ENCODE measurements at places on chromosomes 6 and 20. TPM values are rescaled to one million over a fixed set of nuclear protein-coding genes. Genes with fewer than 3 reads are reported as not detected.

The BMP2 gene
- total RNA-seq: 0.24 TPM

The MLIP gene
- total RNA-seq: not detected

The ETV7 gene
- total RNA-seq: 0.08 TPM

The SNX21 gene
- total RNA-seq: 8.7 TPM

The CD109 gene
- total RNA-seq: 70.4 TPM

The EYS gene
- 0.11 TPM for total RNA-seq

The C6orf62 gene
- 63.4 TPM for total RNA-seq

The FLRT3 gene
- total RNA-seq: 2.4 TPM

The GABRR2 gene
- total RNA-seq: 0.03 TPM

The SLC22A7 gene
- not detected for total RNA-seq

The NFATC2 gene
- total RNA-seq: 8.5 TPM

The HLA-DRA gene
- not detected for total RNA-seq

The OR2B2 gene
- not detected for total RNA-seq

The SPDEF gene
- total RNA-seq: 1.7 TPM

The TFAP2D gene
- total RNA-seq: not detected

The MACROD2 gene
- 0.34 TPM for total RNA-seq

The CPXM1 gene
- not detected for total RNA-seq

The CNKSR3 gene
- total RNA-seq: 10.4 TPM

The BTBD3 gene
- total RNA-seq: 16.9 TPM

The FAM120B gene
- total RNA-seq: 10.4 TPM

The ECT2L gene
- total RNA-seq: not detected

The BTNL2 gene
- not detected for total RNA-seq

The TMEM244 gene
- not detected for total RNA-seq

The TRAPPC3L gene
- total RNA-seq: not detected

The BMP7 gene
- 0.63 TPM for total RNA-seq

The LAMA5 gene
- 412 TPM for total RNA-seq

The NRSN1 gene
- total RNA-seq: not detected

The CBLN4 gene
- not detected for total RNA-seq

The ZSCAN23 gene
- not detected for total RNA-seq

The CST5 gene
- not detected for total RNA-seq

The C6orf52 gene
- 2.4 TPM for total RNA-seq

The PTCRA gene
- not detected for total RNA-seq

The SERPINB6 gene
- 133 TPM for total RNA-seq

The PNPLA1 gene
- total RNA-seq: not detected

The HTR1B gene
- total RNA-seq: 0.22 TPM

The RHAG gene
- not detected for total RNA-seq

The IFNGR1 gene
- total RNA-seq: 42.9 TPM

The PTGIS gene
- total RNA-seq: 0.02 TPM

The HLA-DRB5 gene
- not detected for total RNA-seq

Data from A549 treated with AZD2906 at 1 μM for 4 hours (cell line).